ENCODE measurements at places on chromosomes 3 and 15. TPM values are rescaled to one million over a fixed set of nuclear protein-coding genes. Genes with fewer than 3 reads are reported as not detected.
A peak's percentile ranks its signal among the peaks of the same experiment; 100 is the strongest.

- no peaks in the 10 kb centered on the region for H3K27me3 ChIP-seq
- no peak overlapping the region for H3K27ac ChIP-seq
- no peaks in the 10 kb centered on the region for H3K36me3 ChIP-seq
- no peak for DNase-seq
- no peaks in the 10 kb centered on the region for H3K4me1 ChIP-seq
- H3K4me3 ChIP-seq = no peak overlapping the region
Measured at GRCh38 chr3:190902292-190902691, 39.8 kb upstream of the GMNC start.

Gene UROC1
- not detected for total RNA-seq

- no peak for DNase-seq
- H3K36me3 ChIP-seq = no peaks in the 10 kb centered on the region
- H3K27ac ChIP-seq = no peak overlapping the region
Measured at GRCh38 chr15:80550219-80550907, 144.7 kb upstream of the ABHD17C start.

GRCh38 chr3:31704591-31705179, 172.0 kb downstream of the STT3B start:
- H3K36me3 ChIP-seq = peaks cover 53% of the 10 kb centered on the region
- peak overlapping the region; percentile 91 for H3K27ac ChIP-seq
- H3K4me1 ChIP-seq = peaks cover 68% of the 10 kb centered on the region

DNA sequence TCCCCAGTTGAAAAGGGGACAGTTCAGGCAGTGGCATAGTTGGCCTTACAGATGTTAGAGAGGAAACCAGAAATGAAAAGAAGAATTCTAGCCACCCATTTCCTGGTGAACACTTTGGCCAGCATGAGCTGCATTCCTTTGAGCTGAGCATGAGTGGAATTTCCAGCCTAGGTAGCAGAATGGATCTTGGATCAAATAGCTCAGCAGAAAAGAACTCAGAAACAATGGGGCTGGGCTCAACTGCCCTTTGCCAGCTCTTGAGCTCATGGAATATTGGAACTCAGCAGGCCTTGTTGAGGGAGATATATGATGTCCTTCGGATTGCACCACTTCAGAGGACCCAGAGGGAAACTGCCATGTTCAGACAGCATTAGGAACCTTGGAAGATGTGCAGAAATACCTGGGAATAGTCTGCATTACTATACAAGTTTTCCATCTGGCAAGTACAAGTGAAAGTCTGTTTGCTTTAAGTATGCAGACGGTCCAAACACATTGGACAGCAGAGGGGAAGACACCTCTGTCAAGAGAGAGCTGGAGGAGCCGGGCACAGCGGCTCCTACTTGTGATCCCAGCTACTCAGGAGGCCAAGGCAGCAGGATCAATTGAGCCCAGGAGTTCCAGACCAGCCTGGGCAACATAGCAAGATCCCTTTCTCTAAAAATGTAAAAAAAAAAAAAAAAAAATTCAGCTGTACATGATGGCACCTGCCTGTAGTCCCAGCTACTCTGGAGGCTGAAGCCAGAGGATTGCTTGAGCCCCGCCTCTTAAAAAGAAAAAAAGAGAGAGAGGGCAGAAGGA, 3.1 kb upstream of the CDV3 start:
- peaks cover 32% of the 10 kb centered on the region for H3K4me1 ChIP-seq
- peaks cover 11% of the 10 kb centered on the region for H3K36me3 ChIP-seq
- H3K27ac ChIP-seq = no peak overlapping the region
- no peak for DNase-seq

Gene WNT5A
- 55.8 TPM for total RNA-seq

Gene CCDC9B
- total RNA-seq = 1.2 TPM

Gene IMPG2
- total RNA-seq = 0.32 TPM
